ENCODE measurements at places on chromosomes 1 and 21.

GRCh38 chr1:171984262-171984661 is 143.0 kb downstream of the DNM3 start:
- DNase-seq, result no peak

- DNase-seq, result no peak
Measured at GRCh38 chr1:24793447-24794129, 48.3 kb downstream of the CLIC4 start.

- no peak for DNase-seq
Measured at GRCh38 chr1:229619614-229620013, 6.3 kb downstream of the TAF5L start.

DNA sequence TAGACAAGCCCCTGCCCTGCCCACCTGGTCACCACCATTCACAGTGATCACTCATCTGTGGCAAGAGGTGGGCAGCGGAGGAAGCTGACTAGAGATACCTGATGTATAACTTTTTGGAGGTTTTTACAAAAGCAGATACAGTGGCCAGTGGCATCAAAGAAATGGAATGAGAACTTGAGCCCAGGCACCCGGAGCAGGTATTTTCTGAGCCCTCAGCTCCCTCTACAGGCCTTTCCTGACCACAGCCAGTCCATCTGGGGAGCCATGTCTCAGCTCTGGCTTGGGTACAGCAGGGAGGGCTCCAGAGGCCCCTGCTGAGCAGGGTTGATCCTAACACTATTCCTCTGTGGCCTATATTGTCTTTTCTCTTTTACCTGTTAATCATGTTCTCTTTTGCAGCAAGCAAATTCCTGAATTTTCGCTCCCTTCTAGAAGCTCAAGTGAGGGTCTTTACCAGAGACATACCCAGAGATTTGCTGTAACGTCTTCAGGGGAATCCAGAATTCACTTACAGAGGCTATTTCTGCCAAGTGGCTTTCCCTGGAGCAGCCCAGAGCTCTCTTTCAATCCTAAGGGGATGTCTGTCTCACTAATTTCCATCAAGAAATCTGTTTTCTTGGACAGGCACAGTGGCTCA is 27.3 kb downstream of the GPR157 start:
- DNase-seq, result no peak

- DNase-seq, result no peak
Measured at GRCh38 chr1:50272912-50273311, 150.3 kb downstream of the DMRTA2 start.

GRCh38 chr1:214414691-214415090 is 133.7 kb downstream of the SMYD2 start:
- no peak for DNase-seq

GRCh38 chr1:226871636-226872327 is 1.4 kb downstream of the PSEN2 start:
- DNase-seq, result no peak

DNA sequence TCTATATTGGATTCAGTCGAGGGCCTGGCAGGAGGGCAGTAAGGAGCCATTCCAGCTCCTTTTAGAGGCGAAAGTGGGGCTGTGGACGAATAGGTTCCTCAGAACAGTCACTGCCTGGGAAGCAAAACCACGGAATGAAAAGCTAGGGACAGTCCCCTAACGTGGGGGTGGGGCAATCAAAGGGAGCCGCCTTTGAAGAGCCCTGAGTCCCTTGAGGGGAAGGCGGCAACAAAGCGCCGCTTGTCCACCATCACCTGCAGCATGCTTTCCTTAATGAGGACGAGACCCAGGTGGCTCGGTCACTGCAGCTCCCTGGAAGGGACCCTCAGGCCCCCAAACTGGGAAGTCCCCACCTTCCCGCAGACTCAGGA is 184.7 kb downstream of the ETS2 start:
- no peak for DNase-seq

GRCh38 chr1:62689524-62689923 is 1.3 kb upstream of the DOCK7 start:
- DNase-seq, result no peak

GRCh38 chr1:38889589-38889988 is 8.2 kb upstream of the GJA9 start:
- DNase-seq, result no peak

DNA sequence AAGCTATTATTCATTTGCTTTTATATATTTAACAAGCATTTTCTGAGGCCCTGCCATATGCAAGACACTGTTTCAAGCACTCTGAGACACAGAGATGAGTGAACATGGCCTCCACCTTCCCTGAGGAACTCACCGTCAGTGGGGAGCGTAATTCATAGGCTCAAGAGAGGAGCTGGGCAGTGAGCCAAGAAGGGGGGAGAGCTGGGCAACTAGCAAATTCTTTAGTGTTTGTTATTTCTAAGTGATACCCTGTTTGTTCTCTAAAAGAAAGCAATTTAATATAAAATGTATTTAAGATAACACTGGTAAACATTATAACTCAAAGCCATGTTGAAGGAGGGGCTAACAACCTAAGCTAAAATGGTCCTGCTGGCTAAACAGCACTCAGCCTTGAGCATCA is 119.2 kb upstream of the NGF start:
- no peak for DNase-seq

DNA sequence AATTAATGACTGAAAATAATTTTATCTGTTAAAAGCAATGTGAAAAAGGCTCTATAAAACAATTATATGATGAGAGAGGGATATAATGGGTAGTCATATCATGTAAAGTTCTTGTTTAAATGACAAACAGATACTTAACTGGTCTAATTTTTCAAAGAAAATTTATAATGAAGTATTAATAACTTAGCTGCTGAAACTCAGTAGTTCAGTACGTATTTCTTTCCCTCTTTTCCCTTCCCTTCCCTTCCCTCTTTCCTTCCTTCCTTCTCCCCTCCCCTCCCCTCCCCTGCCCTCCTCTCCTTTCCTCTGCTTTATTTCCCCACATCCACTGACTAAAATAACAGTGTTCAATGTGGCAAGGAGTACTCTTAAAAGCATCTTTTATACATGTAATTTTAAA is 123.1 kb upstream of the PTGFR start:
- no peak for DNase-seq

GRCh38 chr1:230772457-230773395 is 25.5 kb downstream of the CAPN9 start:
- no peak for DNase-seq

- no peak for DNase-seq
Measured at GRCh38 chr21:16179773-16180172, 450.0 kb downstream of the USP25 start.

DNA sequence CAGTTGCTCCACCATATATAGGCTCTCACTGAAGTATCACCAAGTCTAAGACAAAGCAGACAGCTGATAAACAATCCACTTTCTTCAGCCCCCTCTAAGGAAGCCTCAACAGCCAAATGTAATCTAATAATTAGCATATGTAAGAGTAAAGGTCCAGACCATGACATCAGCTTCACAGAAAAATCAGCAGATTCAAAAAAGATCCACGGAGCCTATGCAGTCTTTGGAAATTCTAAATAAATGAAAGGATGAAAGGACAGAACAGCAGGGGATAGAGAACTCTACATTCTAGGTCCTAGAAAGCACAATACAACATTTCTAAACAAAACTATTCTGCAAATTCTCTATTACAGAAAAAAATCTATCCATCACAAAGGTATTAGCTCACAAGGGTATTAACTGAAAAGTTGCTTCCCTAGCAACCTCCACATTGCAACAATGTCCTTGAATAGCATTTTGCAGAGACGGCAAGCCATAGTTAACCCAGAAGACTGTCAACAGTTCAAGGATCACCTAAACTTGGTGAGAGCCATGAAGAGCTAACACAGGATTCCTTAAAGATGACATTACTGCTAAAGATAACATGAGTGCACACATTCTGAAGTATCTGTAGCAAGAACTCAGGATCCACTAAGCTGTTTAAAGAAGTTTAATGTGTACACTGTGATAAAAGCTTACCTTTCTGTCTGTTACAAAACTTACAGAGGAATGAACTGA is 74.3 kb downstream of the SIPA1L2 start:
- no peak for DNase-seq

DNA sequence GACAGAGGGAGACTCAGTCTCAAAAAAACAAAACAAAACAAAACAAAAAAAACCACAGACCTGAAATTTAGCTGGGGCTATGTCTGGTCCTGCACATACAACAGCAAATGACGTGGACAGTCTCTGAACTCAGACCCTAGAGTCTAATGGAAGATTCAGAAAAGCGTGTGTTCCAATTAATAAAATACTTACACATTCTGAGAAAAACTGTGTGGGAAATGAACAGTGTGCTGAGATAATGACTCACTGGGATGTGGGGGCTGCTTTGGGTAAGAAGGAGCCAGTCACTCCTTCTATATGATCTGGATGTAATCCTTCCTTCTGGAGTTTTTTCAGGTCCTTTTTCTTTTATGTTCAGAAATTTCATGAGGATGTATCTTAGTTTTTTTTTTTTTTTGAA is 29.4 kb downstream of the CLDN14 start:
- no peak for DNase-seq

GRCh38 chr1:98709906-98710305 is 48.4 kb downstream of the SNX7 start:
- no peak for DNase-seq

DNA sequence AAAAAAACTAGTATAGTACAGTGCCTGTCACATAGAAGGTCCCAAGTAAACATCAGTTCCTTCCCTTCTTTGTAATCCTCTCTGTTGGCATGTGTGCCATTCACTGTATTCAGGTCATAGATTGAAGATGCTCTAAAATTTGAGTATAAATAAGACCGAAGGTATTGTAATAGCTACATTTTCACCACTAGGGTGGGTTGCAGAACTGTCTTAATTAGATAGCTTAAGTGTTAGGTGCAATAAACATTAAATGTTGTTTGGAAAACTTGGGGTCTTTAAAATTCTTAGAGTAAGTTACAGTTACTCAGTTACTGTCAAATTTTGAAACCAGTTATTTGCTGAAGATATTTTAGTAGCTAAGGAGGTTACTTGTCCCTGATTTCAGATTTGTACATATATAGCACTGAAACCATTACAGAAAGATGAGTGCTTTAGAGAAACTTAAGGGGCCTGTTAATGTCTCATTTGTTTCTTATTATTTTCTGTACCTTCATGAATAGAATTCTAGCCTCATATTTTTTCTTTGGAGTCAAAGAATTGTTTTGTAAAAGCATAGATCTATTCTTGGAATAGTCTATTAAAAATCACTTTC is 24.3 kb downstream of the PER3 start:
- no peak for DNase-seq

- DNase-seq, result no peak
Measured at GRCh38 chr1:44571712-44572571, 102.3 kb downstream of the TMEM53 start.

- DNase-seq, result no peak
Measured at GRCh38 chr21:35438643-35439404, 389.7 kb upstream of the RUNX1 start.

DNA sequence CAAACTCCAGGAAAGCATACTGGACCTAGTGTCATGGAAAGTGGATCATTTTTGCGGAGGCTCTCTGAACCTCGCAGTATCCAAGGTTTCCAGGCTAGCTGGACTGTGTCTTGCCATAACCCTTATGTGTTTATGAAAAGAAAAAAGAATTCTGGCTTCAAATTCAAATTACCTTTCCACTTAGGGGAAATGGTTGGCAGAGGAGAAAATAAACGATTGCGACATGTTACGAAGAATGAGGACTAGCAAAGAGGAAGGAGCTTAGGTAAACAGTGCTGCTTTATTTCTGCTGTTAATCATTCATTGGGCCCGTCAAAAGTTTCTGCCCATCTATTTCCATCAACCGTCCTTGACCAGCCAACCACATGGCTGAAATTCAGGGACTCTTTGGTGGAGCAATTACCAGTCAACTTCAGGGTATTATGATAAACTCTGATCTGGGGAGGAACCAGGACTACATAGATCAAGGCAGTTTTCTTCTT is at the start of gene C4BPA:
C4BPA (plus strand) TSS at position 342 of the 482 bp plus-strand sequence. CDS start 8,793 bp downstream, outside the sequence.
- DNase-seq, result no peak

- no peak for DNase-seq
Measured at GRCh38 chr1:67399199-67399993, 30.8 kb downstream of the SERBP1 start.

GRCh38 chr1:161177112-161177935 is at the start of gene B4GALT3:
B4GALT3 (minus strand) TSS chr1:161177507; CDS start chr1:161176060, 1,447 bp downstream.
- DNase-seq, result peak; percentile 89

DNA sequence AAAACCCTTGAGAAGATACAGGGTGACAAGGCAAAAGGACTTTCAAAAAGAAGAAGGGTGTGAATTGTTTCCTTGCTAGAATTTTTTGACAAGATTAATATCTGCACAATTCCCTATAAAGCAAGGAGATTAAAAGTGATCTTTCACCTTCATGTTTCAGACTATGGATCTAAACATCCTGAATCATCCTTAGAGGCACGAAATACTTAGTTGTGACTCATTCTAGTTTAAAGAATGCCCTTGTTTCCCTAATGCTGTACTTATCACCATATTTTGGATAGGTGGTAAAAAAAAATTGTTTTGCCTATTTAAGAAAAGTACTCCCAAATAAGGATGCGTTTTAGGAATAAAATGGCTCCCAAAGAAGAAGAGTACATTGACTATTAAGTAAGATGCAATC is 415.1 kb downstream of the LRRIQ3 start:
- no peak for DNase-seq

- no peak for DNase-seq
Measured at GRCh38 chr1:7454052-7454815, 316.9 kb upstream of the VAMP3 start.

- no peak for DNase-seq
Measured at GRCh38 chr1:18353528-18353927, 127.2 kb upstream of the KLHDC7A start.

DNA sequence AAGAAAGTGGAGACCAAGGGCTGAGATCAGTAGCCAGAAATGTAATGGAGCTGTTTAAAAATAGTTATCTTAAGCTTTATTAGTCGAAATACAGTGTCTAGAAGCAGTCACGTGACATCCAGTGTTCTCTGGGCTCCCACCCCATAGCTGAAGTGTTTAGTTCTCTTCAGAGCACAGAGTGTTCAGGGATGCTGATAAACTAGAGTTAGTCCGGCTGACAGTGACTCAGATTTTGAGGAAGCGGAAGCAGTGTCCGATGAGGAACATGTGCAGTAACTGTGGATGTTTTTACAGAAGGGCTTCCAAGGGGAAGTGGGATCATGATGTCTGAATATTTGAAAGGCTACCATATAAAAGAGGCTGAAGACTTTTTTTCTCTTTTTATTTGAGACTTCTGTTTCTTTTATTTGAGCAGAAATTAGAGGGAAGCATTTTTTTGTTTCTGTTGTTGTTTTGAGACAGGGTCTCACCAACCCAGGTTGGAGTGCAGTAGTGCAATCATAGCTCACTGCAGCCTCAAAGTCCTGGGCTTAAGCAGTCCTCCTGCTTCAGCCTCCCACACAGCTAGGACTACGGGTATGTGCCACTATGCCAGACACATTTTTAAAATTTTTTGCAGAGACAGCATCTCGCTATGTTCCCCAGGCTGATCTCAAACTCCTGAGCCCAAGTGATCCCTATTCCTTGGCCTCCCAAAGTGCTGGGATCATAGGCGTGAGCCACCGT is 124.2 kb downstream of the GALNT2 start:
- DNase-seq, result no peak

DNA sequence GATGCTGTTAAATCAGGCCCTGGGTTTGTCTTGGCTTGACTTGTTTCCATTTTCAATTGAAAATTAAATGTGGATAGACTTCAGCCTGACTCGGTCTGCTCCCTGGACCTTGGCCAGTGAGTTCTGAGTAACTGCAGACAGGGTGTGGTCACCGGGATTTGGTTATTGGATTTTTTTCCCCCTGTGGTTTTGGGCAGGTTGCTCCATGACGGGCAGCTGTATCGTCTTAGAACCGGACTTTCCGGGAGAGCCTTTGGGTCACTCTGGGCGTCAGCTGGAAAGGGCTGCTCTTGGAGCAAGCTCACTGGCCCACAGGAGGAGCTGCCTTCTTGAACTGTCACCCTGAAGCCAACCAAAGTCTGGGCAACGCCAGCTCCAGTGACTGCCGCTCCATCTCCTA is 75.0 kb downstream of the CLIC6 start:
- DNase-seq, result no peak

GRCh38 chr1:18640228-18641004 is 9.8 kb downstream of the PAX7 start:
- no peak for DNase-seq

Measured in stimulated activated CD8-positive, alpha-beta memory T cell treated with anti-CD3 and anti-CD28 coated beads, Interleukin-4, amount 100 ng/mL, for 4 hours (primary cell).